ENCODE measurements at places on chromosomes 1 and 21. TPM values are rescaled to one million over a fixed set of nuclear protein-coding genes. Genes with fewer than 3 reads are reported as not detected.

Gene TCHH
- under 0.01 TPM for total RNA-seq

Gene KCNT2
- total RNA-seq, result 1.7 TPM

Gene CASQ2
- total RNA-seq, result not detected

Gene BNIPL
- not detected for total RNA-seq

Gene GJC2
- total RNA-seq, result 0.14 TPM

Gene TTC24
- not detected for total RNA-seq

Gene PDXK
- total RNA-seq, result 121 TPM

Gene GJA9
- total RNA-seq, result not detected

Gene TFF2
- total RNA-seq, result not detected

Gene TMPRSS15
- not detected for total RNA-seq

Gene GNG12
- total RNA-seq, result 95.4 TPM

Gene DR1
- total RNA-seq, result 34.9 TPM

Gene TTLL7
- 5.3 TPM for total RNA-seq

Gene CADM3
- not detected for total RNA-seq

Gene TLR5
- under 0.01 TPM for total RNA-seq

Gene AMY1B
- total RNA-seq, result not detected

Gene PCSK9
- 1.1 TPM for total RNA-seq

Gene SLC22A15
- 2.6 TPM for total RNA-seq

Gene RAP1A
- 21.2 TPM for total RNA-seq

Gene RCSD1
- not detected for total RNA-seq

Gene ZNF691
- total RNA-seq, result 9.0 TPM

Gene CDC7
- total RNA-seq, result 12.4 TPM

Gene ANXA9
- 1.2 TPM for total RNA-seq

Gene S100A7
- not detected for total RNA-seq

Gene OR2T29
- not detected for total RNA-seq

Gene FAAP20
- 40.0 TPM for total RNA-seq
